NCI-H345 (cell line): ENCODE measurements at places on chromosomes 11 and 22.

- DNase-seq = no peak
Observed at GRCh38 chr11:9943386-9944110, 279.7 kb downstream of the SWAP70 start.

- DNase-seq = peak; percentile 85
Observed at GRCh38 chr22:49962012-49962750, 1.6 kb downstream of the PIM3 start.

DNA sequence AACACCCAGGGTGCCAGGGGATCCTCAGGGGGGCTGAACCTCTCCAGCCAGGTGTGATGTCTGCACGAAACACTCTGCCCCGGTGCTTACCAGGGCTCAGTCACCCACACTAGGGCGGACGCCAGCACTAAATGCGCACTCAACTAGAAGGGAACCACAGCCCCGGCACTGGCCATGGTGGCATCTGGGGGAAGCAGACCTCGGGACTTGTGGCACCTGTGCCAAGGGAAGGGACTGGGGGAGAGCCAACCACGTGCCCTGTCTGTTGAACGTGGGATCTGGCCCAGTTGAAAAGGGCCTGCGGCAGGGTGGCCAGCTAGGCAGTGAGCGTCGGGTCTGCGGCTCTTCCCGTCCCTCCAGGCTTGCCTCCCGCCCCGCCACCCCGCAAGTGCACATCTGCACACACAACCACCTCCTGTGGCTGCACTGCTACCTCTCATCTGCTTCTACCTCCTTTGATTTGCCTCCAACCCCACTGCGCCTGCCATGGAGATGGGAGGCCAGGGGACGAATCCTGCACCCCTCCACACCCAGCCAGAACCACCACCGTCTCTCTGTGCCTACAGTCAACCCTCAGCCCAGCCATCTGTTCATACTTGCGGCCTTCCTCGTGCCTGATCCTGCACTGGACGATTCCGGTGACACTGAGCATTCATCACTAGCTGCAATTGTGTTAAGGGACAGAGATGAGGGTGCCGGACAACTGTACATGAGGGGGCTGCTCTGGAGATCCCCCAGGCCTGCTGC, 15.0 kb upstream of the MOB2 start:
- DNase-seq = no peak

DNA sequence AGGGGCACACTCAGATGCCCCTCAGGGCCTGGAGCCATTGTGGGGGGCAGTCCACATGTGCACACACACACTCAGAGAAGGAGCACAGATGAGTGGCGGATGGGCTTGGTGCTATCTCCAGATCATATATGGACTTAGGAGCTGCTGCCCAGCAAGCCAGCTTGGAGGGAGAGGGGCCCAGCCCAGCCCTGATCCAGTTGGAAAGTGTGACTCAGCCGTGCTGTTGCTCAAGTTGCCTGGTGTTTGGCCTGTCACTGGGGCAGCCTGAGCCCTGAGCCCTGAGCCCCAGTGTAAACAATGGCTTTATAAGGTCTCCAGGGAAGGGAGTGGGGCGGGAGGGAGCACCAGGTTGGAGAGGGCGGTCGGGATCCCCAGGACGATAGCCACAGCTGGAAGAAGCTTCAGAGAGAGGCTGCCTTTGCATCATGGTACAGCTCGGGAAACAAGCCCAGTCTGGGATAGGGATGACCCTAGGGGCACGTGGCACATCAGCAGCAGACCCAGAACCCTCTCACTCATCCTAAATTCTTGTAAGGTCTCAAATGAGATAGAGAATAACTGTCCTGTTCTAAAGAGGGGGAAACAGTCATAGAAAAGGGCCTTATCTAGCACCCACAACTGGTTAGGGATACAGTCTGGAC, 4.8 kb downstream of the SELENOM start:
- no peak for DNase-seq

DNA sequence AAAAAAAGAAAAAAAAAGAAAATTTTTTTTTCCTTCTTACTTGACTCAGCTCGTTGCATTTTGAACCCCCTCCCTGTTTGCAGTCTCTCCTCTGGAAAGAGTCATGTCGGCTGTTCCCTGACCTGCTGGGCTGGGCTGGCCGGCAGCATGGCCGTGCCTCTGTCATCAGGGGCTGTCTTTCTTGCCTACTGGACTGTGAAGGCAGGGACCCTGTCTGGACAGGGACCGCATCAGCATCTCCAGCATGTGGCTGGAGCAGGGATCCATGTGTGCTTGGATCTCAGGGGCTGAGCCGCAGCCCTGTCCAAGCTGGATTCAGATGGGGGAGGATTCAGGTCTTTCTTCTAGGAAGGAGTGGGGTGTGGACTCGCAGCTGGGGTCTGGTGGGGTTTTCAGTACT, 15.5 kb downstream of the FBLN1 start:
- DNase-seq = no peak

DNA sequence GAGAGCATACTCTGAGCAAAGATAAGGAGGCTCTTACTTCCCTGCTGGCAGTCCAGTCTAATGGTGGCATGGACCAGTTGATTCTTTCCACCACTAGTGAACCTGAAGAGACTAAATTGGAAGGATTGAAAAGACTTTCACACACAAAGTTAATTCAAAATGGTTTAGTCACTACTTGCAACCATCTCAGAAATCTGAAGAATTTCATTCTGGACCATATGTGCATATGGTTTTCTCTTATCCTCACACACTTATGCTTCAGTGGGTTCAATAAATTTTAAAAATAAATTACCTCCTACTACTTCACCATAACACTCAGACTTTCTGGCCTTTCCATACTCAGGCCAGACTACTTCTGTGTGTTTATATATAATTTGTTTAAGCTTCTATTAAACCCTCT, 44.7 kb downstream of the CADM1 start:
- no peak for DNase-seq

- no peak for DNase-seq
Observed at GRCh38 chr11:110373051-110373702, 56.6 kb upstream of the FDX1 start.

GRCh38 chr11:125062931-125063428, at the start of gene SLC37A2:
SLC37A2 (plus strand) TSS chr11:125063305; CDS start chr11:125063368, 63 bp downstream.
- DNase-seq = peak; percentile 12

- DNase-seq = no peak
Observed at GRCh38 chr11:60757231-60757800, 649 bp downstream of the MS4A15 start.

DNA sequence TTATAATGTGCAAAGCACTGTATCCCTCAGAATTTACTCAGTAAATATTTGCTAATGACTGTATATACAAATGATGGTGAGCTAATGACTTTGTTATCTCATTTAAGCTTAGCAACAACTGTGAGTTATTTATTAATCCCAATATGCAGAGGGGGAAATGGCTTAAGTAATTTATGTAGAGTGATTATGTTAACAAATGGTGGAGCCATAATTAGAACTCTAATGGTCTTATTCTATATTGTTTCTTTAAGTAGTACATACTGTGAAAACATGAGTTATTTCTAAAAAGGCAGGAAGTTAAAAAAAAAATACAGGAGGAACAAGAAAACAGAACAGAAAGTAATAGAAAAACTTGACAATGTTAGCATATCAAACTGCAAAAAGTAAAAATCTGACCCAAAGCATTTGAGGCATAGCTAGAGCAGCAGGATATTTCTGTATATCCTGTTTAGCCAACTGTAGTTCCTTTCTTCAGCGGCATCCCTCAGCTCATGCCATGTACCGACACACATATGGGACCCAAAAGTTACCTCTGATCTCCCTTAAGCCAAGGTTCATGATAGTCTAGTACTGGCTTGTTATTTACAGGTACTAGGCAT, 94.2 kb downstream of the FCHSD2 start:
- no peak for DNase-seq

- DNase-seq = no peak
Observed at GRCh38 chr11:1988174-1988573, 9.5 kb downstream of the H19 start.

- no peak for DNase-seq
Observed at GRCh38 chr11:121588747-121589146, 136.0 kb upstream of the SORL1-AS1 start.

GRCh38 chr11:108559904-108560303, 33.7 kb downstream of the EXPH5 start:
- DNase-seq = no peak

DNA sequence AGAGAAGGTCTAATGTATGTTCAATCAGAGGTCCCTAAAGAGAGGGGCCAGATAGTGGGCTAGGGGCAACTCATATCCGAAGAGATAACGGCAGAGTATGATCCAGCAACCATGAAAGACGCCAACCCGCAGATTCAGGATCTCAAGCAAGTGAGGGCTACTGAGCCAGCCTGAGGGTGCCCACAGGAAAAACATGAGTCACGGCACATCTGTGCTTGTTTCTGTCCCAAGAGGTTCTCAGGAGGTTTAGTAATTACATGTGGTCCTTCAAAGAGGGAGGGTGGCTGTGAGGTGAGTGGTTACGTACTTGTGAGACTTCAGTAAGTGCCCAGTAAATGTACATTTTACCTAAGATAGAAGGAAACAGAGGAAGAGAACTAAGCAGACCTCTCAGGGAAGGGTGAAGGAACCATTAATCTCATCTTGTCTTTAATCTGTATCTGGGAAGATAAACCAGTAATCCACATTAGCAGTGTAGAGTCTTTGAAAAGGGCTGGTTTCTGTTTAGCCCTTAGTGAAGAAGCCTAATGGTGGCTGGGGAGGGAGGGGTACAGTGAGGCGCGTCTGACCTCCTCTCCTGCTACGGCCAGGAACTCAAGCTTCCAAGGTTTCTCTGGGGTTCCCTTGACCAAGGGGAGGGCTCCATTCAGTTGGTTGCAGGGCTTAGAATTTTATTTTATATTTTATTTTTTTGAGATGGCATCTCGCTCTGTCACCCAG, 10.2 kb downstream of the SIRT3 start:
- DNase-seq = no peak

- no peak for DNase-seq
Observed at GRCh38 chr11:129115652-129116586, 76.2 kb downstream of the ARHGAP32 start.
